ENCODE measurements at places on chromosomes 4 and X.

DNA sequence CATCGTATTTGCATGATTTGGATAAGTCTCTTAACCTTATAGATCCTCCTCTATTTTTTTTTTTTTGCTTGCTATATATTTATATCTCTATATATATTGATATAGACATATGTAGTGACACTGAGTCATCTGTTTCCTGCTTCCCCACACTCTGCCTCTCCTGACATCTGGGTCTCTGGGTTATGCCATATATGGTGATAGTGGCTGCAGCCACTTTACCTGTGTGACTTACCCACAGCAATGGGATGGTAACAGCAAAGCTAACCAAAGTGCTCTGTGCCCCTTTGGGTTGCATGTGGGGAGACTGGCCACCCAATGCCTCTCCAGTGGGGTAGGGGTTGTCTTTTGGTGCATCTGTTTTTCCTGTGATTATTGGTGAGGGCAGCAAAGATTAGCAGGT, 14.5 kb downstream of the CMC4 start:
- no peak for DNase-seq

- no peak for DNase-seq
These were observed 321.1 kb downstream of the NKX6-1 start for GRCh38 chr4:84177831-84178542.

- DNase-seq = no peak
These were observed 82.8 kb upstream of the SLC4A4 start for GRCh38 chr4:71255976-71256375.

- no peak for DNase-seq
These were observed 88.1 kb upstream of the MAB21L2 start for GRCh38 chr4:150493851-150494250.

DNA sequence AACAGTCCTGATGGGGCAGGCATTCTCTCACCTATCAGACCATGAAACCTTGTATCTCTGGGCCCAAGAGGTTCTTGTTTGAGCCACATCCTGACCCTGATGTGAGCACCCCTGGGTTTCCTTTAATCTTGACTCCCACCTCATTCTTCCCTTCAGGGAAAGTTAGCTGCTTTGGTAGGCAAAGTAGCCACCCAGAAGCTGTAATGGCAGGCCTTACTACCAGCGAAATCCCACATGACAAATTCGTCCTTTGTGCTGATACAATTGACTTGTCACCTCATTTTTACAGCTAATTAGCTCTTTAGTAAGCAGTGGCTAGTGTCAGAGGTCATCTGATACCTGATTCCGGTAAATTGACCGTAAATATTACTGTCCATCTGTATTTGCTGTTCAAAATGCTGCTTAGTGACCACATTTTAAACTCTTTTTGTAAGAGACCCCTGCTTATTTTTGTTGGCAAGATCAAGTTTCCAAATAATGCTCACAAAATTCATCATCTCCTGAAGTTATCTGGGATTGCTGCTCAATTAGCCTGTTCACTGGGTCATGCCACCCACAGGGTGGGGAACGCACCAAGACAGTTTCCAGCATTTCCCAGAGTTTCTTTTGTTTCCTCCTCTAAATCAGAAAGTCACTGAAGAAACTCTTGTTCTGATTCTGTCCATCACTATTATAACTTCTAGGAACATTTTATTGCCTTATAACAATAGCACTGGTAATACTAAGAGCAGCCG, 329.7 kb downstream of the GPAT3 start:
- DNase-seq = no peak

- no peak for DNase-seq
These were observed 32.7 kb upstream of the LIMCH1 start for GRCh38 chr4:41505161-41505661.

DNA sequence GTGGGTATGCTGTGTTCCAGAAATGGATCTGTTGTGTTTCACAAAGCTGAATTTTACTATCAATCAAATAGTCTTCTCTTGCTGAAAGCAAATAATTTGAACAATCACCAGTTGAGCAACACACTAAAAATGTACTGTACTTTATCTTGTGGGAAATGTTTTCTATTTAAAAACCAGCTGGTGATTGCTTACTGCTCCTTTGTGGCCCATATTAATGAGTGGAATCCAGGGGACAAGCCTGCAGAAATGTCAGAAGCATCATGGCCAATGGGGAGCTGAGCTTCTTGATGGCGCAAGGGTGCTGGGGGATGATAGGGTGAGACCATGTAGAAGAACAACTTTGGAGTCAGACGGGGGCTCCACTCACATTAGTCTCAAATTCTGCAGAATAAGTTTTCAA, 346.2 kb downstream of the ARHGAP10 start:
- DNase-seq = no peak

DNA sequence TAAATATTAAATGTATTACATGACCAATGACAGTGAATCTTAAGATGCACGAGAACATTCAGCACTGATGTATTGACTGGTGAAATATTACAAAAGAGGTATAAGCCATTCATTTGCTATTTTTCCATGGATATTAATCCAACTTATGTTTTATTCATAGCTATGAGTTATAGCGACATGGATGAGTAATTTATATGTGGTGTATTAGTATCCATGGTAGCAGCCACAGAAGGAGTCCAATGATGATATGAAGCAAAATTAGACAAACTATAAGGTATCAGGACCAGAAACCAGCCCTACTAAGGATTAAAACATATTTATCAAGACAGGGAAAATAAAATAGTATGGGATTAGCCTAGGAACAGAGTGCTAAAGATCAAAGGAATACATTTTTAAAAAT, 50.7 kb downstream of the THAP9 start:
- DNase-seq = no peak

GRCh38 chr4:108425988-108426387, 194.4 kb upstream of the RPL34 start:
- DNase-seq = no peak

DNA sequence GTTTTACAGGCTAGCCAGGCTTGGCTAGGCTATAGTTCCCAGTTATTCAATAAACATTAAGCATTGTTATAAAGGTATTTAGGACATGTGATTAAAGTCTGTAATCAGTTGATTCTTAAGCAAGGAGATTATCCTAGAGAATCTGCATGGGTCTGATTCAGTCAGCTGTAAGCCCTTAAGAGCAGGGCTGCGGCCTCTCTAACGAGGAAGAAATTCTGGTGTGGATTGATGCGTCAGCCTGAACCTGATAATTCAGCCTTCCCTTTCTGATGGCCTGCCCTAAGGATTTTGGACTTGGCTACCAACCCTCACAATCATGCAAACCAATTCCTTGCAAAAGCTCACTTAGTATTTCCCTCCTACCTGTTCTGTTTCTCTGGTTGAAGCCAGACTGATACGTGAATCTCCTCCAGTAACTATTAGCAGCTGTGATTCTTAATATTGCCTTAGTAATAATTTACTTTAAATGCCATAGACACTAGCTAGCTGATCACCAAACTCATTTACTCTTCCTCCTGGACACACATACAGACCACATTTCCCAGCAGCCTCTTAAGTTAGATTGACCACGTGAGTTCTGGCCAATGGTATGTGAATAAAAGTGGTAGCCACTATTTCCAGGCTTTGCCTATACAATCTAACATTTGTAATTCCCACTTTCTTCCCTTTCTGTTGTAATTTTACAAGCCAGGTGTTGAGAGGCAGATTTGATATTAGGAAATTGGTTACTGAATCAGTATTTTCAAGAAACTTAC, 678.0 kb upstream of the INTU start:
- DNase-seq = no peak

- no peak for DNase-seq
These were observed 75.1 kb upstream of the RASGEF1B start for GRCh38 chr4:81546777-81547176.

DNA sequence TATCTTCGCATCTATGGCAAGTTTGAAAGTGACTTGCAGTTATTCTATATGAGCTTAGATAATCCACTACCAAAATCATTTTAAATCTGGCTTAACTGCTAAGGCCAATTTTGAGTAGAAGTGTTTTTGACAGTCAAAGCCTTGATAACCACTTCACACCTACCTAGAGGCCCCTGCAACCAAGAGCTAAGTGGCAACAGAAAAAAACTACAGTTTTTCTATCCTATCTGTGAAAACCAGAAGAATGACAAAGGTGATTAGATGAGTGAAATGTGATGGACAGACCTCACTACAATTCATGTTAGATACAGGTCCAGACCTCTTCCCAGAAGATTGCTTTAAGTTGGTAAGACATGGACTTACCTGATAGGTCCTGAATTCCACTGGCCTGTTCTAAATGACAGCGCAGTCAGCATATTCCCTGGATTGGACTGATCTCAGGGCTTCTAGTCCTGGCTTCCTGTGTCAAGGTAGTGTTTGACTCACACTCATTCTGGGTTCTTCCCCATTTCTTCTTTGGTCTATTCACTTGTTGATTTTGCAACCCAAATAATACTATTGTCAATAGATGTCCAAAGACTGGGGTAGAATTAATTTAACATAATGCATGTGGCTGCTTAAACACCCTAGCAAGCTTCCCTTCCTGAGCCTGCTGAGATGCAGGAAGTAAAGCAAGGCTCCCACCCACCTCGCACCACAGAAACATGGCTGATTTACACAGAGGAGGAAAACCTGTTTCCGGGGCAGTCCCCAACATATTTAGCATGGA, 65.1 kb downstream of the PPP3CA start:
- no peak for DNase-seq

DNA sequence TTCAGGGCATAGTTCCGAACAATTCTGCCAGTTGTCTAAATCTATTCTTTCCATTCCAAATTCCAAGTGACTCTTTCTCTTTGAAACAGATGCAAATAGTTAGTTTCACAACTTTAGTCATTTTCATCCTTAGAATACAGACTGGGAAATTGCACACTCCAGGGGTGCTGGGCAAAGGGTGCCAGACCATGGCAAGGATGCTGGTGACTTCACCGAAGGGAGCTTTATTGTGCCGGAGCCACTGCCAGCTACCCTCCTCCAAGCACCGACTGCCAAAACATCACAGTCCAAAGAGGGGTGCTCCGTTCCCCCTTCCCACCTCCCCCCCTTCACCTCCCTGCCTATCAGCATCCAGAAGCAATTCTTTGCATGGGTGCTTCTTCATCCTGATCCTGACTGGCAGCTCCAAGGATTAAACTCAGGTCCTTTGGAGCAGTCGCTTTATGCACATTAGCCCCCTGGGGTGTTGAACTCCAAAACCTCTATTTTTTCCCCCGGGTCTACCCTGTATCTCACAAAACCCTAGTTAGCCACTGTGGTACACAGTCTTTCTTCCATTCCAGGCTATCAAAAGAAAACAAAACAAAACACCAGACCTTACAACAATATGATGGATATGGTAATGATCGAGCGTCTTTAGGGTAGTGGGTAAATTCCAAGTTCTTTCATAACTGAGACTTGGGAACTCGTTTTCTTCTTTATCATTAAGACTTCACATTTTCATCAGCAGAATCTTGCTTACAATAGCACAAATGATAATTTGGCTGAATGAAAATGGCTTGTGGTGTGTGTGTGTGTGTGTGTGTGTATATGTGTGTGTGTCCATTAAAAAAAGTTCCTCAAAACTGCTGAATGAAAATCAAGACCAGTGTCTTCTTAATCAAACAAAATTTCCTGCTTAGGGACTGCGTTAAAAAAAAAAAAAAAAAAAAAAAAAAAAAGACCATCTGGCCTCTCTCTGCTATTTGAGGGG, 28.7 kb downstream of the MID1 start:
- no peak for DNase-seq

DNA sequence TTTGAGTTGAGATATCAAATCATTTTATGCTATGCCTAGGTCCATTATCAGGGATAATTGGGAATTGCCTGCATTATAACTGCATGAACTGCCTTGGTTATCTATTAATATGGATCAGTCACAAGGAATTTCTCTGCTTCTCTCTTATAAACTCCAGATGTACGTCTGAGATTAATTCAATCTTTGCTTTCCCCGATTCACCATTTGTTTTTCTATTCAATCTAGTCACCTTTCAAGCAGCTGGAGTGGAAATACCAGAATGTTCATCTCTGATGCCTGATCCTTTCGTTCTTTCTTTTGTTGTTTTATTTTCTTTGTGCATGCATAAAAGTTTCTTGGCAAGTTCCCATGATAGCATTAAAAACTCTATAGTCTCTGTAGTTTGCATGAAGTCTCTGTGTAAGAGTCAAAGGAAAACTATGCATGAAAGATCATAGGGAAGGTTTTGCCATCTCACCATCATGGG, 22.6 kb downstream of the SYNPO2 start:
- no peak for DNase-seq

- no peak for DNase-seq
These were observed 512.2 kb downstream of the PDHA2 start for GRCh38 chr4:96352051-96352517.

GRCh38 chr4:38072578-38072977, 112.4 kb downstream of the PTTG2 start:
- DNase-seq = no peak

DNA sequence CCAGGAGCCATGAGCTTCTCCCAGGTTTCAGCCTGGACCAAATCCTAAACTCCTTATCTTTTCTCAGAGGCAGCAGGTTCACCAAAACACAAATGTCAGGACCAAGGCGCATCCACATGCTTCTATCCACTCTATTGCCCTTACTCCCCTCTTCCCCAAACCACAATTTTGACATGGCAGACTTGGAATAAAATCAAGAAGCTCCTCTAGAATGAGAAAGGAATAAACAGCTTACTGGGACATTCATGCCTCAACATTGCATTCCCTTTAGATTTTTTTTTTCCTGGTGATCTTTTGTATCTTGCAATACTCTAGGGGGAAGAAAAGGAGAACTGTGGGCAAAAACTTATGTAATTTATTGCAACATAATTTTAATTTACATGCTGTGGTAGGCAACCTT, 119.1 kb downstream of the TSPAN5 start:
- no peak for DNase-seq

DNA sequence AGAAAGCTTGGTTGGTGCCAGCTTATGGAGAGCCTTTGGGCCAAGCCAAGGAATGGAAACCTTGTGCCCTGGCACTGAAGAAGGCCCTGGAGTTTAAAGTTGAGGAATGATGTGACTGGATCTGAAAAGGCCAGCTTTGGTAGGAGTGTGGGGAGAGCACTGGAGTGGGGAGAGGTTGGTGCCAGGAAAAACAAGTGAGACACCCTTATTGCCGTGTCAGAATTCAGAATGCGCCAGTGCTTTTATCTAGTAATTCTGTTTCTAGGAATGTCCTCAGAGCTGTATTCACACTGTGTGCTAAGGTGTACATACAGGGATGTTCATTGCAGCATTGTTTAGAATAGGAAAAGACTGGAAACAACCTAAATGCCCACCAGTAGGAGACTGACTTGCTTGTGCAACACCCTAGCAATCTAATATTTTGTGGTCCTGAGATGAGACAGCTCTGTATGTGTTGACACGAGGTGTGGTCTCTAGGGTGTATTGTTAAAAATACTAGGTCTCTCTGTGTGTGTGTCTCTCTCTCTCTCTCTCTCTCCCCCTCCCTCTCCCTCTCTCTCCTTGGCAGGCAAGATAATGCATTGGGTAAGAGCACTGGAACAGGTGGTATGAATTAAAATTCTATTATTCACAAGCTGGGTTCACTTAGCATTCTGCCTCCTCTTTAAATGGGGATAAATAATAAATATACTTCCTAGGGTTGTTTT, 107.8 kb downstream of the GATB start:
- DNase-seq = no peak

- DNase-seq = no peak
These were observed 60.5 kb downstream of the TBC1D14 start for GRCh38 chr4:6969826-6970800.
